ENCODE measurements at places on chromosomes 5 and 9.
A peak's percentile ranks its signal among the peaks of the same experiment; 100 is the strongest.

DNA sequence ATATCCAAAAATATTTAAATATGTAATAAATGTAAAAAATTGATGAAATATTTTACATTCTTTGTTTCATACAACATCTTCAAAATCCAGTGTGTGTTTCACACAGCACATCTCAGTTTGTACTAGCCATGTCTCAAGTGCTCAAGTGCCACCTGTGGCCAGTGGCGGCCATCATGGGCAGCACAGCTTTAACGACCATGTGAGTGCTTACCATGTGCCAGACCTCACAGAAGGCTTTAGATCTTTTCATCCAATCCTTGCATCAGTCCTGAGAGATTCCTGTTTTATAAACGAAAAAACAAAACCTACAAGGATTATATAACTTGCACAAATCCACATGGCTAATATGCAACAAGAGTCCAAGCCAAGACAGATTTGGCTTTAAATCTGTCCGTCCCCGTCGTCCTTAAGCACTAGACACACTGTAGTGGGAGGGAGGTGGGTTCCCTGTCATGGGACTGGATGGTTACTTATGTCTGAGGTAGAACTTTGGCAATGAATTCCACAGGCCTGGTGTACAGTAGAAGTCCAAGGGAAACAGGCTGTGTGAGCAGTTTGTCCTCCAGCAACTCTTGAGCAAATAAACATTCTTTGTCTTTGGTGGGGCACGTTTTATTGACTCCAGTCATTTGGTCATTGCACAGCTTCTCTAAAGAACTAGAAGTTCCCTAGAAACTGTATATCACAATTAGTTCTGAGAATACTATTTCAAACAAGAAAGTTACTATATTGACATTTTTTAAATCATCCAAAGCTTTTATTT, 25.0 kb upstream of the F2R start:
- no peak for DNase-seq

- DNase-seq: no peak
These were observed 639 bp downstream of the EHMT1 start for GRCh38 chr9:137619240-137620047.

GRCh38 chr9:127967151-127967809, 13.5 kb downstream of the EEIG1 start:
- DNase-seq: no peak

- DNase-seq: peak; percentile 87
These were observed 684 bp upstream of the MED7 start for GRCh38 chr5:157143127-157143971.

DNA sequence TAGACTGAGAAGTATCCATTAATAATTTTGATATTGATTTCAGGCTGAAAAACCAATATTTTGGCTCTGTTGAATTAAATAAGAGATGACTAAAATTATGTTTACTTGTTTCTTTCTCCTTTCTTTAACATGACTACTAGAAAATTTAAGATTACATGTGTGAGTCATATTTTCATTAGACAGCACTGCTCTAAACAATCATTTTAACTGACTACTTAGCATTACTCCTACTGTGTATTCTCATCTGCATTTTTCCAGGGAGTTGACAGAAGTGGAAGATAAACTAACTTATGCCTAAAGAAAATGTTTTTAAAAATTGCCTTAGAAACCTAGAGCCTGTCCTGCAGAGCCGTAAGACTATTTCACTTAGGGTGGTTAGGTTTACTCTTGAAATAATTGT, 29.1 kb downstream of the TNC start:
- DNase-seq: no peak

DNA sequence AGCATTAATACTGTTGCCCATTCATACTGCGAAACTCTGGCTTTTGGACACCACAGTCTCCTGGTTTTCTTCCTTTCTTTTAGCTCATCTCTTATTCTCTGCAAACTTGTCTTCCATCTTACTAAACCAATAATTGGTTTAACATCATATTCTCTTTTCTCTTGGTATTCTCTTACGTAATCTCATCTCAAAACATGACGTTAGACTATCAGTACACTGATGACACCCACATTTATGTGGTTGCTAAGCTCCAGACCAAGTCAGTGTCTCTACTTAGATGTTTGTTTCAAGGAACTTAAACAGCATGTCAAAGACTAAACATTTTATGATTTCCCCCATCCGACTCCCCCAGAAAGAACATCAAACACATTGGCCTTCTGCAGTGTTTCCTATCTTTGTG, 2.1 kb downstream of the PRRC1 start:
- no peak for DNase-seq

DNA sequence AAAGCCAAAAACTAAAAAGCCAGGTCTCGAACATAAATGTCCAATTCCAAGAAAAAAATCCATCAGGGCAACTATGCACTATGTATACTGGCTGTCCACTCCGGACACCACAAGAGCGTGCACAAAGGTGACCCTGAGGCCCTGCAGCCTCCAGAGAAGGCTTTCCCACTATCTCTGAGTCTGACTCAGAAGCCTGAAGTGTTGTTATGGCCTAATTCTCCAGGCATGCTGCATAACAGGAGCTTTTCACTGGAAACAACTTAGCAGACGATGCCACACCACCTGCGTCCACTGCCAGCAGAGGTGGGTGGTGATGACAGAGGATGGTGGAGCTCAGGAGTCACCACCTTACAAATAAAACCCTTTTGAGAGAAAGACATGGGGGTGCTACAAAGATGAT, 63.7 kb downstream of the HABP4 start:
- DNase-seq: no peak

GRCh38 chr5:145775893-145776444, 59.2 kb downstream of the PRELID2 start:
- DNase-seq: no peak

GRCh38 chr9:93185266-93186214, 1.6 kb downstream of the WNK2 start:
- DNase-seq: no peak

DNA sequence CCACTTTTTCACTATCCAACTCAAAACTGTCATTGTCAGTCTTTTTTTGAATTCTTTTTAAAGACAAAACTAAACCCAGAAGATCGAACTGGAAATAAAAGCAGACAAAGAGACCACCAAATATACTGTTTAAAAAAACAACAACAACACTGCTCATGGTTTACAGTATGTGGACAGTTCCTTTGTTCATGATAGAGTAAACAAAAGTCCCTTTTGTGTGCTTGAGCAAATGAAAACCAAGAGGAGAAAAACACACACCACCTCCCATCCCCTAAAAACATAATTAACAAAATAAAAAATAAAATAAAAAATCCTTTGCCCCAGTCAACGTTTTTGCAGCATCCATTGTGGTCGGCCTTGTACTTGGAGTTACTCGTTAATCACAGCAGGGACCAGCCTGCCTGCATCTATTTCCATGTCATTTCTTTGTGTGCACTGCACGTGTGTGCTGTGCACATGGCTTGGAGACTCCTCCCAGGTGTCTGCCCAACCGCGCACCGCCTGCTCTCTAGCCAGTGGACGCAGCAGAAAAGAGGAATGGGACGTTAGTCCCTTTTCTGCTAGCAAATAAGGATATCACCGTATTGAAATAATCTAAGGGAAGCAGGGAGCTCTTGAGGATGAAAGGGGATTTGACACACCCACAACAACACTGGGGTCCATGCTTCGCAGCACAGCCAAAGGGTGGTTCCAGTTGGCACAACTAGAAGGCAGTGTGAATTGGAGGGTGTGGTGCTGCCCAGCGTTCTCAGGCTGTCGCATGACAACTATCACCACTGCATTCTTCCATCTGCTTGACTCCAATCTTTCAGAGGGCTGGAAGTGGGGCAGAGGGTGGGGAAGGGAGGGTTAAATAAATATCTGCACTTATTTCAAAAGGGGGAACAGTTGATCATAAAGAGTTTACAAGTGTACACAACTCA, 130.0 kb downstream of the SEMA6A start:
- DNase-seq: peak; percentile 28

DNA sequence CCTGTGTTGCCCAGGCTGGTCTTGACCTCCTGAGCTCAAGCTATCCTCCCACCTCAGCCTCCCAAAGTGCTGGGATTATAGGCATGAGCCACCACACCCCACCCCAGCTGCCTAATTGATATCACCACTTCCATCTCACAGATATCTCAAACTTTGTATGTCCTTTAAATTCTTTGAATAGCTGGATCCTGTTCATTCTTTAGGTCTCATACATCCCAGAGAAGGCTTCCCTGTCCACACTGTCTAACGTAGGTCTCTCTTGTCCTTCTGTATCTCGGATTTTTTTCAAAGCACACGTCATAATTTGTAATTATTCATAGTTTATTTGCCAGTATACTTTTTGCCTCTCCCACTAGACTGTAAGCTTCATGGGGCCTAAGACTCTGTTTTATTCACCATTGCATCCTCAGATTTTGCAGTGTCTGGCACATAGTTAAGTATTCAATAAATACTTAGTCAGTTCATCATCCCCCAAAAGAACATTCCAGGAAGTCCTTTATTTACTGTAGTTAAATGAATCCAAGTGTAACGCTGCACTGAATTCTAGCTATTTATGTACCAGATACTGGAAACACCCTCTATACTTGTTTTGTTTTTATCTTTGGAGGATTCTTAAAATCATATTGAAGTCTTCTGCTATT, 10.5 kb downstream of the ARSK start:
- no peak for DNase-seq

DNA sequence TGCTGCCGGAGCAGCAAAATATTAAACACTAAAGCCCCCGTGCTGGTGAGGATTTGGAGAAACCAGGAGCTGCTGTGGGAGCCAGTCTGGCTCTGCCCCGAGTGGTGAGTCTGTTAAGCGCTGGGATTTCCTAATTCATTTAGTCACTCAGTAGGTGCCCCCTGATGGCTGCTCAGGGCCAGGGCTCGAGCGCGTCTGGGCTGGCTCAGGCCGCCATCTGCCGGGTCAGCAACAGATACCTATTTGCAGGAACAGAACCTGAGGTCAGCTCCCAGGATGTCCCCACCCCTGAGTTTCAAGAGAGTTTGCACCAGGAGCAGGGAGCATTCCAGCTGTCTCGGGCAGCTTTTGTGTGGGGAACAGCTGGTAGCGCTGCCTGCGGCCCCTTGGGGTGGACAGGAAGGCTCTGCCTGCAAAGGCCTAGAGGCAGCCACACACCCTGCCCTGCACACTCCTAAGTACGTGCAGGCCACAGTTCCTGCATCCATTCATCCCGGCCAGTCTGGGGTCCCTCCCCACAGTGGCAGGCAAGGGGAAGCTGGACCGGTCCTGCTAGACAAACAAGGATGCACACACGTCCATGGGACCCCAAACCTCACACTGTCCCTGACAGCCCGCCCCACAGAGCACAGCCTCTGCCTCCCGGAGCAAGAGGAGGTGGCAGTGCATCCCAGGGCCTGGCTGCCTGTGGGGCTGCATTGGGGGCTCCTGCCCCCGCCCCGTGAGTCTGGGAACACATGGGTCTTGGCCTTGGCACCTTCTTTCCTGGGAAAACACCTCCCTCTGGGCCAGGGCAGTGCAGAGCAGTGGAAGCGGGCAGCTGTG, 83.7 kb downstream of the ADAMTS2 start:
- DNase-seq: no peak

GRCh38 chr5:8491254-8491653, 622.3 kb downstream of the MTRR start:
- DNase-seq: no peak

DNA sequence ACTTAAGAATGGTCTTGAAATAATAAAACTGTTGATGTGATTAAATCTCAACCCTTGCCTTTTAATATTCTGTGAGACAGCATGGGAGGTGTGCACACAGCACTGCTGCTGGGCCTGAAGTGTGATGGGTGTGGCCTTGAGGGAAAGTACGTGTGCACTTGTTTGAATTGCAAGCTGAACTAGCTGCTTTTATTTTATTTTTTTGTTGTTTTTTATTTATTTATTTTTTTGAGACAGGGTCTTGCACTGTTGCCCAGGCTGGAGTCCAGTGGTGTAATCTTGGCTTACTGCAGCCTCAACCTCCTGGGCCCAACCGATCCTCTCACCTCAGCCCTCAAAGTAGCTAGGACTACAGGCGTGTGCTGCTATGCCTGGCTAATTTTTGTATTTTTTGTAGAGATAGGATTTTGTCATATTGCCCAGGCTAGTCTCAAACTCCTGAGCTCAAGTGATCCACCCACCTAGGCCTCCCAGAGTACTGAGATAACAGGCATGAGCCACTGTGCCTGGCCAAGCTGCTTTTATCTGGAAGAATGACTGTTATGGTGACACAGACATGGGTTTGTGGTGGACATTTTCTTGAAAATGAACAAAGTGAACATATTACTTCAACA, 58.9 kb downstream of the GPR107 start:
- no peak for DNase-seq

All from DMS 273 treated with DMSO at 0.1 percent for 48 hours (cell line).